Activated T-cell treated with anti-CD3 and anti-CD28 coated beads, Interleukin-2, amount 50 U/mL, for 24 hours (primary cell): ENCODE measurements at places on chromosomes 6 and 20.

DNA sequence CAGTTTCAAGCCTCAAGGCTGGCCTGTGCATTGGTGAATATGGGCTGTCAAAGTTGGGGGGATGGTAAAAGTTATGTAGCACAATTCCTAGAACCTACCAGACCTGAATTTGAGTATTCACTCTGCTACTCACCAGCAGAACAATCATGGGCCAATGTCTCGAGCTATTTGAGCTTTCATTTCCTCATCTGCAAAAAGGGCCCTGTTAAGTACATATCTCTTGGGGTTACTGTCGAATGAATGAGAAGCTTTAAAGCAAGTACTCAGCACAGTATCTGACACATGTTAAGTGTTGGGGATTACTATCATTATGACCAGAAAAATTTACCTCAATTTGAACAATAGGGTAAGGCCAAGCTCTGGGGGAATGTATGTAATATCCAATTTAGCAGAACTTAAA lies 13.5 kb upstream of the ENPP4 start:
- no peak for DNase-seq

GRCh38 chr6:27837625-27838057 lies 74.6 kb downstream of the OR2B2 start:
- no peak for DNase-seq

GRCh38 chr6:7848229-7848628 lies 62.4 kb downstream of the TXNDC5 start:
- DNase-seq: no peak

GRCh38 chr6:80742481-80742880 lies 636.0 kb downstream of the BCKDHB start:
- no peak for DNase-seq

DNA sequence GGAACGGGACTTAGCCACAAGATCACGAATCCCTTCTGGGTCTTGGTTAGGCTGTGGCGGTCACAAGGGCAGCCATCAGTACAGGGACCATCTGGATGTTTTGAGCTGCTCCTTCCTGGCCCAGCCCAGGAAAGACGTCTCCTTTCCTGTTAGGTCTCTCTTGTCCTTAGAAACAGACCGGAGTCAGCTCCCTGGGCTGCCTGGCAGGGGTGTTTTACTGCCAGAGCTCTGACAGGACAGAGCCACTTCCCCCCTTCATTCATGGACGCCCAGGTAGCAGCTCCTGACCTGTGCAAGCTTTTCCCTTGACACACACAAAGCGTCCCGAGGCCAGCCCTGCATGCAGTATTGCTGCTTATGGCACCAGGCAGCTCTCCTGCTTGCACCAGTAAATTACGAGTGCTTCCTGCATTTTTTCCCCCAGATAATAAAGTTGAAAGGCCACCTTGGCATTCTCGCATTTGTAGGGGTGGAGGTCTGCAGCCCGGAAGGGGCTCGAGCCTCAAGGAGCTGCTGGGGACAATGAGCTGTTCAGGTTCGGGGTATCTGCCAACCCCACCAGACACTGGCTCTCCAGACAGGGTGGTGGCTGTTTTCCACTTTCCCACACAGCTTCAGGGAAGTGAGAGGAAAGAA lies 87.4 kb downstream of the NOL4L start:
- DNase-seq: no peak

DNA sequence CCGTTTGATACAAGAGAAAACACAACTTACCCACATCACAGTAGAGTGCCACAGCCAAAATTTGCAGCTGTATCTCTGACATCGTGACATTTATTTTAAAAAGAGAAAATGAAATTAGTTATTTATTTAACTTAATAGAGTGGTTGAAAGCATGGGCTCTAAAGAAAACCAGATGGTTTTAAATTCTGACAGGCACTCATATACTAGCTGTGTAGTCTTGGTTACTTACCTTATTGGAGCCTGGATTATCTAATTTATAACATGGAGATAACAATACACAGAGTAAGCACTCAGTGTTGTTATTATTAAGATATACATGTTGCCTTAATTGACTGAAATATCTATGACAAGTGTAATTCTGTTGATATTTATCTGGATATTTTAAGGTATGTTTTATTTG lies 334.9 kb downstream of the GRIK2 start:
- no peak for DNase-seq

- DNase-seq: no peak
These were observed 181.2 kb downstream of the ADGRG6 start for GRCh38 chr6:142482974-142483373.

GRCh38 chr20:19628570-19629134 lies 129.4 kb upstream of the RIN2 start:
- no peak for DNase-seq
